ENCODE measurements at places on chromosomes 1 and 21.

- no peak for DNase-seq
Measured at GRCh38 chr1:106787520-106787919, 269.0 kb upstream of the PRMT6 start.

DNA sequence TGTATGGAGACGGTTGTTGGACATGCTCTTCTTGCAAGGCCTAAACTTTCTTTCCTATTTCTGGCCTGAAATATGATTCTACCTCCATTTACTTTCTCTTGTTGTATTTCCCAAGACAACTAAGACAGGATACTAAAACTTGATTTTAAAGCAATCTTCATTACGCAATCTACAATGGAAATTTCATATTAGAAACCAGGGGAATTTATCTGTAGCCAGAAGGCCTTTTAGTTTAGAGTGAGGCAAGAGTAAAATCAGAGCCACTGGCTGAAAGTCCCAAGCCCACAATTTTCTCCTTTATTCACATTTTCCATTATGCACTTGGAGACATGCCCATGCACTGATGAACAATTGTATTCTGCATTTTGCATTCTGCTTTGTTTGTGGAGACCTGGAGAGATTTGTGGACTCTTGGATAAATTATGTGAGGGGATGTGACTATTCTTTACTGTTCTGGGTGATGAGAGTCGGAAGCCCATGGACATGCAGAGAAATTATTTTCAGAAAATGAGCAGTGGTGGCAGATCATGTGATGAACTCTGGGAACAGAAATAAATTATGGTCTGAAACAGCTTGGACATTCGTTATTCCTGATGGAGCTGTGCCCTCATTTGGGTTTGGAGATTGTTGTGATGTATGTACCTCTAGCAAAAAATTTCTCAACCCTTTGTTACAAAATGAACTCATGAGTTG lies 336.8 kb downstream of the SEC16B start:
- no peak for DNase-seq

- DNase-seq, result no peak
Measured at GRCh38 chr1:173302890-173303829, 96.0 kb upstream of the TNFSF4 start.

- DNase-seq, result no peak
Measured at GRCh38 chr21:42263591-42264131, 44.7 kb downstream of the ABCG1 start.

- no peak for DNase-seq
Measured at GRCh38 chr21:15243406-15243805, 178.6 kb upstream of the NRIP1 start.

DNA sequence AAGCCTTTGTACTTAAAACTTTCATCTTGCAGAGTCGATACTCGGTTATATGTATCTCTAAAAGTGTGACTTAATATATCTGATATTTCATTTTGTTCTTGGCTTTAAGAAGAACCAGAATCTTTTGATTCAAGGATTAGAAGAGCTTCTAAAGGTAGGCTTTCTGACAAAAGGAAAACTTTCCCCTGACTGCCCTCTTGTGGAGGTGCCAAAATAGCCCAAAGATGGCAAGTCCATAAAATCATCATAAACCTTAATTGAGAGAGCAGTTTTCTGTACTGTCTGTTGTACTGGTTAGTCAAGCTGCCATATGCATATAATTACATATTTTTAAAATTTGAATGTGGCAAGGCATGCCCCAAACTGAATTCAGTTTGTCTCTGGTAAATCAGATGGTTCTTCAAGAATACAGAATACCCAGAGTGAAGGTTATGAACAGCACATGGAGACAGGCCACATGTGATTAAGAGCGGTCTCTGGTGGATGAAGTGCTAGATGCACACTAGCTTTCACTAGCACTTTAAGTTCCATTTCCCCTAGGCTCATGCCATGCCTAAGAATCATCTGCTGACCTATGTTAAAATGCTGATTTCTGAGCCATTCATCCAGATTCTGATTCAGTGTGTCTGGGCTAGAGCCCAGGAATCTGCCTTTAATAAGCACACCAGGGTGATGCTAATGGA lies 27.7 kb upstream of the ELAVL4 start:
- DNase-seq, result no peak

DNA sequence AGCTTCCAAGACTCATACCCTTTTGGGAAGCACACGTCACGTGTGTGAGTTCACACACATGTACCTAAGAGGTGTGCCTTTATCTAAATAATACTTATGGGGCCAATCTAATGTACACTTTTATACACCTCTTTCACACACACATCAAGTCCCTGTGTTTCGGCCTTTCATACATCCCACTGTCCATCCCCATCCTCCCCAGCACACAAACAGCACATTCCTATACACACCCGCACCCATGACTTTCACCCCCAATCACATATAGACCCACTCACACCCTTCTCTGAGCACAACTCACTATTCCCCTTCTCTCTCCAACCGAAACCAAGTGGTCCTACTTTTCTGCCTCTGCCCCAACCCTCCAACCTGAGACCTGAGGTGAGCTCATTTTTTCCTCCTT lies 3.5 kb downstream of the MEX3A start:
- DNase-seq, result no peak

DNA sequence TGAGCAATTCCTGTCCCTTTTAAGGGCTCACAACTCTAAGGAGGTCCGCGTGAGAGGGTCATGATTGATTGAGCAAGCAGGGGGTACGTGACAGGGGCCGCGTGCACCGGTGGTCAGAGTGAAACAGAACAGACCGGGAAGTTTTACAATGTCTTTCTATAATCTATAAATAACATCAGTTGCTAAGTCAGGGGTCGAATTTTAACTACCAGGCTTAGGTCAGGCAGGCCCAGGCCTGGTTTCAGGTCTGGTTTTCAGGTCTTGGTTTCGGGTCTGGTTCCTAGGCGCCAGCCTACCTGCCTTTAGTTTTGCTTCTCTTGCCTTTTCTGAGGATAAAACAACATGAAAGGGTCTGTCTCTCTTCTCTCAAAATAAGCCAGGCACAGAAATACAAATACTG lies 476.0 kb upstream of the CAMK1G start:
- DNase-seq, result no peak

GRCh38 chr1:61092642-61093041 lies 10.3 kb downstream of the NFIA start:
- no peak for DNase-seq

- peak; percentile 49 for DNase-seq
Measured at GRCh38 chr1:62530516-62531154, 66.7 kb upstream of the ANGPTL3 start.

DNA sequence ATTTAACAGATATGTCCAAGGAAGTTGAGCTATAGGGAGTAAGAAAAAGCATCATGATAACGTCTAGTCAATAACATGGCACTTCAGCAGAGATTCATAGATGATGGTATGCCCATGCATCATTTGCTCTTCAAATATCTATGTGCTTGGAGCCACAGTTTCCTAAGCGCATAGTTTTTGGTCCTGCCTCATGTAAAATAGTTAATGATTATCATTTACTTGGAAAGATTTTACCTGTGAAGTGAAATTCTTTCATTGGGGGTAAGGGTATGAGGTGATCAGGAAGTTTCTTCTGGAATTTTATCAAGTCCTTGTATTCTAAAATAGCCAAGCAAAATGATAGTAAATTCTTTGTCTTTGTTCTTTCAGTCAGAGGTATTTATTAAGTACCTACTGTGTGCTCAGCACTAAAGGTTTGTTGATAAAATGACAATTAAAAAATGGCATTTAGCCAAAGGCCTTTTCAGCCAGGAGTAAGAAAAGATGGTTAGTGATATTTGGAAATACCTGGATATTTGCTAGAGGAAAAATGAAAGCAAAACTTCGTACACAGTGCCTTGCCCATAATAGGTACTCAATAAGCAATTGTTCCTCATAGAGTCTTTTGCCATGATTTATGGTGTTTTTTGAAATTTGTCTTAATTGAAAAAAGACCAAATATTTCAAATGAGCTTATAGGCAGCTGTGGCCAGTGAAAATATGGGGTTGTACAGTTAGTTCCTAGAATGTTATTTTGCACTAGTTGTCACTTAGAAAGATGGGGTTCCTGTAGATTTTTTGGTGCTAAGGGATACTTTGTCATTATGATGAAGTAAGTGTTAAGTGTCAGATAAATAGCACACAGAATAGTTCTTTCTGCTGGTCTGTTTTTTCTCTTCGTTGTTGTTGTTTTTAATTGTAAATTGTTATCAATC lies 13.1 kb downstream of the PDIK1L start:
- DNase-seq, result no peak

- no peak for DNase-seq
Measured at GRCh38 chr1:233188061-233188460, 107.5 kb downstream of the PCNX2 start.

DNA sequence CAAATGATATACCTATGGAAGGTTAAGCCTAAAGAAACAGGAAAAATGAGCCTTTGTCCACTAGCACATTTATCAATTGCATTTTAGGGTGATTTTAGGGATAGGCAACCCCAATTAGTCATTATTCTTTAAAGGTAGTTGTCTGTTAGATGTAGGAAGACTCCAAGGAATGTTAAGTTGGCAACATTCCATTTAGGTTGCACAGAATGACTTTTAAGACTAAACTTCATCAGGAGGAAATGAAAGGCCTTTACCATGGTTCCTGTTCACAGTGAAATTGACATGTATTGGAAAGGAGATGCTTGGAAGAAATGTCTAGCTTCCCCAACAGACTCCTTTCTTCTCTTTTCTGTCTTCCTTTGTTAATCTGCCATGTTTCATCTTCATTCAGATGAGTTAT lies 1.6 kb upstream of the APOBEC4 start:
- DNase-seq, result no peak

DNA sequence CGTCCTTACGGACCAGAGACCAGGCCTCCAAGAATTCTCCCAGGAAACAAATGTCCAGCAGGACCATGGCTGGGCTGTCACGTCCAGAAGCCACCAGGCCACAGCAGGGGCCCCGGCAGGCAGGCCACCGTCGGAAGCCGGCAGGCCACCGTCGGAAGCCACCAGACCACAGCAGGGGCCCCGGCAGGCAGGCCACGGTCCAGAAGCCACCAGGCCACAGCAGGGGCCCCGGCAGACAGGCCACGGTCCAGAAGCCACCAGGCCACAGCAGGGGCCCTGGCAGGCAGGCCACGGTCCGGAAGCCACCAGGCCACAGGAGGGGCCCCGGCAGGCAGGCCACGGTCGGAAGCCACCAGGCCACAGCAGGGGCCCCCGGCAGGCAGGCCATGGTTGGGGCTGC lies 67.0 kb upstream of the PDE9A start:
- DNase-seq, result no peak

DNA sequence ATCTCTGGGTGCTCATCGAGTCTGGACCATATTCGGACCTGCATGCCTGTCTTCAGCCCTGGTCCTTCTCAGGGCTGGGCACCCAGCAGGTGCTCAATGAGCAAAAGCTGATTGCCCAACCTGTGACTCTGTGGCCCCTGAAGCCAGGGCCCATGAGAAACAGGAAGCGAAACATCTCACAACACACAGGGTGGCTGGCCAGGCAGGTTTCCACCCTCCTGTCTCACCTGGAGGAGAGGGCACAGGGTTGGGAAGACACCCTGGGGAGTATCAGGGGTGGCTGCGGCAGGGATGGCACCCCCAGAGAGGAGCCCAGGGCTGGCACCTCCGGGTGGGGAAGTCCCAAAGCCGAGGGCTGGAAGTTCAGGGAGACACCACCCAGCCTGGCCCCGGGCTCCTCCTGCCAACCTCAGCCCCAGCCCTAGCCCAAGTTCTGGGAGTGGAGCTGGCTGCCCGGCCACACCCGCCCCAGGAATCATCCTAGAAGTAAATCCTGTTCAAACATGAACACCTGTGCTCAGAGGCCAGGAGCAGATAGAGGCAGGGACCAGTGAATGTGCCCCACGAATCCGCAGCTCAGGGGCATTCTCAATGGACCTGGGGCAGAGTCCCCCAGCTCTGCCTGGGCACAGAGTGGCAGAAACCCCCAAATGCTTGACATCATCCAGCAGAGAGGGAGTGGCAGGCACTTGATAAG lies 54.6 kb downstream of the RAP1GAP start:
- DNase-seq, result no peak

DNA sequence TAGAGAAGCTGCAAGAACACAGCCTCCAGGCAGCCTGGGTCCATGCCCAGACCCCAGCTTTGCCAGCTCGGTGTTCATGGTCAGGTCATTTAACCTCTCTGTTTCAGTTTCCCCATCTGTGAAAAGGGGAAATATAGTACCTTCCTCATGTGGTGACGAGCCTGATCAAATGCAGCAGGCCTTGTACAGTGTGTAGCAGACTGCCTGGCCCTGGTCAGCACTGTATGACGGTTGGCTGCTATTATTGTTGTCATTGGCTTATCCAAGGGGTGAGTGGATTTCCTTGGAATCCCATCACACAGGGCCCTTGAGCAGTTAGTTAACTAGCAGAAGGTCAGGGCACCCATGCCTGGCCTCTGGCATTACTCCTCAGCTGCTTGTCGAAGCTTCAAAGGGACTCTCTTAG lies 6.6 kb upstream of the TMEM51 start:
- DNase-seq, result no peak

GRCh38 chr1:18947570-18947969 lies 8.9 kb downstream of the IFFO2 start:
- DNase-seq, result no peak

GRCh38 chr1:25622531-25622930 lies 5.9 kb downstream of the MAN1C1 start:
- DNase-seq, result no peak

DNA sequence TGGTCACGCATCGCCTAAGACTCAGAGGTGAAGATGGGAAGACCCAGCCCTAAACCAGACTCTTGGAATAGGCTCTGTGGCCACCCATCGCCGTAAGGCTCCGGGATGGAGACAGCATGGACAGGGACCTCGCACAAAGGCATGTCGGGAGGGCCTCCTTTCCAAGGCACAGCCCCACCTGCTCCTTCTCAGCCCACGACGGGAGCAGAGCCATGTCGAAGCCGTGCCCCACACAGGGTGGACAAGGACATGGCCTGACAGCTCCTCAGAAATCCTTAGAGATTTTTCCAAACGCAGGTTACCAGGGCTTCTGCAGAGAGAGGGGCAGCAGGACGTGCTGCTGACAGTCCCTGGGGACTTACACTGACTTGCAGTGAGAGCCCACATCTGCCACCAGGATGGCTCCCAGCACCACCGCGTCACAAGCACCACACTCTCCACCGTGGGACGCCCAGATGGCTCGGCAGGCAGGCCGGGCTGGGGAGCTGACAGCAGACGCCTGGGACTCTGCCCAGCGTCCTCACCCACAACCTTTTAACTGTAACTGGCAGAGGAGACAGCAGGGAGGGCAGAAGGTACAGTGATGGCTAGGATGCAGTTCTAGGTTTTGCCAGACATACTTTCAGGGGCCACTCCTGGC lies 12.0 kb downstream of the SSU72 start:
- no peak for DNase-seq

GRCh38 chr1:77089756-77090155 lies 129.5 kb downstream of the PIGK start:
- DNase-seq, result no peak

DNA sequence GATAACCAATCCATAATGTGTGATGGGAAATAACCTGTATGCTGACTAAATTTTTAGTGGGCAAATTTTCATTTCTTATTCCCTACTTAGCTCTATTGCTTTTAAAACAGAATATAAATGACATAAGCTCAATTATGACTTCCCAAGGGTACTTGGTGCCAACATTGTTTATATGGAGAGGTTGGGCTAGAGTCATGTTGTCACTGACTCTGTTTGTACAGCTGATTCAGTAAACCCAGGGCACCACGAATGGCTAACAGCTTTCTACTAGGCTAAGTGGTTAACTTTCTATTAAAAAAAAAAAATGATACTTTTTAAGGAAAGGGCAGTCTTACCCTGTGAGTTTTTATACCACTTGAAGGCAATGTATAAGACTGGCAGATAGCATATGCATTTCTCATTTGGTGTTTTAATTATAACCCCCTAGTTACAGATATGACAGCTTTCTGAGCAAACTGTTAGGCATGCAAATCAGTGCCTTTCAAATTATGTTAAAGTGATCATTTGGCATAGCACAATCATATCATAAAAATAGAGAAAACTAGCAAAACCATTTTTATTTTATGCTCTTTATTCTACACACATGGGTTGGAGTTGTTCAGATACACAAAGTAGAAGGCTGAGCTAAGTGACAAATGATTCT lies 147.1 kb downstream of the DNM3 start:
- DNase-seq, result no peak
